H9 (cell line): ENCODE measurements at places on chromosomes 11 and 22.

DNA sequence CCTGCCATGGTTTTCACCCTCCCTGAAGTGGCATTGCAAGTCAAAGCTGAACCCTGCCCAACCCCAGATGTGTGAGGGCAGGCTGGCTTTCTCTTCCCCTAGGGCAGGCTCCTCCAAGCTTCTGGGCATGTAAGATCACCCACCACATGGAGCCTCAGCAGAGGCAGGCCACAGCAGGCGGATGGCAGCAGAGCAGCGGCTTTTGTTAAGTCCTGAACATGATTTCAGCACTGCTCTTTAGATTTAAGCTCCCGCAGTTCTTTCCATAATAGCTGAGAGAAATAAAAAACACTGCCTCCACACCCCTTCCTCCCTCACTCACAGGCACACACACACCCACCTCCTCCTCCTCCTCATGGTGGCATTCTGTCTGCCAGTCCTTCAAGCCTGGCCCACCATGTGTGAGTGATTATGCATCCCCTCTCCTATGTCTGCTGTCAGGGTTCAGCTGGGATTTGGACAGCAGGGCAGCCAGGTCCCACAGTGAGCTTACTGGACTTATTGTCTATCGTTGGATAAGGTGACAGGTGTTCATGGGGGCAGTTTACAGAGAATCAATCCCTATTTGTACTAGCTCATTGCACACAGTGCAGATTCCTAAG lies 5.0 kb upstream of the NTM start:
- no peak for DNase-seq

GRCh38 chr11:33701302-33702230 lies 940 bp upstream of the C11orf91 start:
- no peak for DNase-seq

GRCh38 chr11:12224537-12224893 lies 114.1 kb downstream of the MICAL2 start:
- DNase-seq, result no peak

- no peak for DNase-seq
Observed at GRCh38 chr22:17724678-17725499, 49.4 kb downstream of the BID start.

DNA sequence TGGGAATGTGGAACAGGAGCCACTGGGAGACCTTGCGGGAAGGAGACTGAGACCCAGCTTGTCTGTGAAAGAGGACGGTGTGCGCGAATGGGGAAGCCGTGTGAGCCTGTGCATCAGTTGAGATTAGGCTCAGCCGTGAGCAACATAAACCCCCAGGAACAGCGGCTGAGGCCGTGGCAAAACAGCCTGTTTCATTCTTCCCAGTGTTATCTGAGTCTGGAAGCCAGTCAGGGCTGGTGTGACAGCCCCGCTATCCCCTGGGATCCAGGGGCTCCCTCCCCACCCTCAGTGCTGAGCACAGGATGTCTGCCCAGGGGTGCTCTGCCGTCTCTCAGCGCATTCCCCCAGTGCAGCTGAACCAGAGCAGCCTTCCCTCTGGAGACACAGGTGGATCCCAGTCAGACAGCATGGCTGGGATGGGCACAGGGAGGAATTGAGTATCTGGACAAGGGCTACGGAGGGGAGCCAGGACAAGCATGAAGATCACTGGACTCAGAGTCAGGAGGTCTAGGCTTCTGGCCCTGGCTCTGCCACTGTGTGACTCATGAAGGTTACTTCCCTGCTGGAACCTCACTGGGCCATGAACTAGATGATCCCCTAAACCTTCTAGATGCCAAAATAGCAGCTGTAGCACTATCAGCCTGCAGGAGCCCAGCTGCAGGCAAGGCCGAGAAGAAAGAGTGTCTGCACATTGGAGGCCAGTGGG lies 8.6 kb downstream of the OAF start:
- DNase-seq, result no peak

DNA sequence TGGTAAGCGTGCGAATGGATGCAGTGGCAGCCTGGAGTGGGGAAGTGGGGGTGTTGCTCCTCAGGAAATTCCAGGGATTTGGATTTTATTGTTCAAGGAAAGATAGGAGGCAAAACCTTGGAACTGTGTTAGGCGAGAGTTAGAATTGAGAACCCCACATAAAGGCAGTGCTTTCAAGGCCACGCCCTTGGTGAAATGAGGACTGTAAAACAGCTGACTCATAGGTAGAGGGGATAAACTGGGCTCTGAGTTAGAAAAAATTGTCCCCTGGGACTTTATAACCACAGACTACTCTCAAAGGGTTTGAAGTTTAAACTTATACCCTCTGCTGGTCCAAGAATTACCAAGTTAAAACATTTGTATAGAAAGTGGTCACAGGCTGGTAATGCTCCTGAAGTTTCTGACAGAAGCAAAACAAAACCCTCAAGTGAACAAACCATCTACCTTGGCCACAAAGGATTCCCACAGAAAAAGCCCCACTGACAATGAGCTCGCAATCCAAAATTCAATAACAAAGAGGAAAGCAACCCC lies 250.3 kb upstream of the TBCEL start:
- DNase-seq, result no peak

DNA sequence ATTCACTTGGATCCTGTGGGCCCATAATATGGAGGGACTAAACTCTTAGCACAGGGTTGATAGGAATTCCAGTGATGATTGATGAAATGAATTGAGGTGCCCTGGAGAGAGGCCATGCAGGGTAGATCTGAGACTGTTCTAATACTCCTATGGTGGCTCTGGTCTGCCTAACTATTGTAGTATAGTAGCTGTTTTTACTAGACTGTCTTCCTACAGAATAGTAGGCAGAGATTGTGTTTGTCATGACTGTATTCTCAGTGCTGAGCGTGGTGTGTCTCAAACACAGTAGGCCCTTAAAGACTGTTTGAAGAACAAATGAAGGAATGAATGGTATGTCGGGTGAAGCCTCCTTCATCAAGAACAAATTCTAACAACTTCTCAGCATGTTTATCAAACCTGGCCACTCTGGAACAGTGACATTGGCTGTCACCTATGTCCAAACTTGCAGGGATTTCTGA lies 107.0 kb upstream of the SESN3 start:
- DNase-seq, result no peak

DNA sequence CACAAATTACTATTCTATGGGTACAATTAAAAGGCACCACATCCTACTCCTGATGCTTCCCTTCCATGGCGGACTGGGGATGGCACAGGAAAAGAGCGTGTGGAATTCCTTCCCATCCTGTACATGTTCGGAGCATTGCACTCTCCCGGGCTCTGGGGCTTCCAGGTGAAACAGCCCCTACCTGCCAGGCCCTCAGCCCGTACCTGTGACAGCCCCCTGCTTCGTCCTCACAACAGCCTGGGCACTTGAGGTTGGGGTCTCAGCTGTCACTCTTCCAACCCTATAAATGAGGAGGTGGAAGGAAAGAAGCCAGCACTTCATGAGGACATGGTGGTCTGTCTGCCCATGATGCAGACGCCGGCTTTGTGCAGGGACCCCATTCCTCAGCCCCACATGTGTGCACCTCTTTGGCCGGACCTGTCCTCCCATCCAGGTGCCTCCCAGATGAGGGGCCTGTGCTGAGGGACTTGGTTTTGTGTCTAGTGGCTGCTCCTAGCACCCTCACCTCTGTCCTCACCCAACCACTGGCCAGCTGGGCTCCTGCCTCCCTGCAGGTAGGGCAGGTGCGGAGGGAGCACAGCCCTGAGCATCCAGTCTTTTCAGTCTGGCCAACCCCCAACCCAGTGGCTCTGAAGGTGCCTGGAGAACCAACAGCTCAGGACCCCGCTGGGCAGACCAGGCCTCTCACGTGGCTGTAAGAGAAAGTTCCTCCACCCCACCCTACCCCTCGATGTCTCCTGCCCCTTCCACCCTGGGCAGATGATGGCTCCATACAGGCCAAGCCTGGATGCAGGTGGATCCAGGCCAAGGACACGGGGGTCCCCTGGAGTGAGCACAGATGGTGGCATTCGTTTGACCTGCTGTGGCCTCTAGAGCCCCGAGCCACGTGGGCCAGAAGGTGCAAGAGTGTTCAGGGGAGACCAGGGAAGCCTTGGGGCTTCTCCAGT lies 23.4 kb upstream of the WNT7B start:
- DNase-seq, result no peak

- no peak for DNase-seq
Observed at GRCh38 chr11:59436169-59436568, at the start of gene OR5A1. TSS of gene OR5A1 (plus strand) at chr11:59436469. CDS start at chr11:59443169, 6,700 bp downstream.

DNA sequence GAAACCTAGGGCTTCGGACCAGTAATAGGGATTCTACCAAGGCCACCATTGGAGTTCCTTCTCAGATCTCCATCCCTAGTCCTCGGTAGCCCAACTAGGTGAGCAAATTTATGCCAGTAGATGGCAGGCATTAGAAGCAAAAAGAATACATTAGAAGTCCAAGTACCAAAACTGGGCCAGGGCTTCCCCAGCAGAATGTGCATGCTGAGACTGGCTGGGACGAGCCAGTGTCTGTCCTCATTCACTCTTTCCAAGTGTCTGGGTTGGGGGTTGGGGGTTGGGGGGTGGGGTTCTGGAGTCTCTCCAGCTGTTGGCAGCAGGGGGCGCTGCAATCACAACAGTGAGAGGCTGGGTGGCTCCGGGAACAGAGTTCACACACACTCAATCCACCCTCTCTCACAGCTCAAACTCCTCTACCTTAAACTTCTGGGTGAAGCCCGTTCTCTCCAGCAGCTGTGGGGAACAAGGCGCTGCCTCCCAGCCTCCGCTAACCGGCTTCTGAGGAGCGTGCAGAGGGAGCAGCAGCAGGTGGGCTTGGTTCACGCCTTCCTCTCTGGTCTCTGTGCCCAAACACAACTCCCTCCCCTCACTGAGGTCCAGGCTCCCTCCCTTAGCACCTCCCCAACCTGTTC lies 57.5 kb downstream of the BTG4 start:
- peak; percentile 84 for DNase-seq

- peak; percentile 94 for DNase-seq
Observed at GRCh38 chr11:1825039-1825740, 9.6 kb upstream of the SYT8 start.

DNA sequence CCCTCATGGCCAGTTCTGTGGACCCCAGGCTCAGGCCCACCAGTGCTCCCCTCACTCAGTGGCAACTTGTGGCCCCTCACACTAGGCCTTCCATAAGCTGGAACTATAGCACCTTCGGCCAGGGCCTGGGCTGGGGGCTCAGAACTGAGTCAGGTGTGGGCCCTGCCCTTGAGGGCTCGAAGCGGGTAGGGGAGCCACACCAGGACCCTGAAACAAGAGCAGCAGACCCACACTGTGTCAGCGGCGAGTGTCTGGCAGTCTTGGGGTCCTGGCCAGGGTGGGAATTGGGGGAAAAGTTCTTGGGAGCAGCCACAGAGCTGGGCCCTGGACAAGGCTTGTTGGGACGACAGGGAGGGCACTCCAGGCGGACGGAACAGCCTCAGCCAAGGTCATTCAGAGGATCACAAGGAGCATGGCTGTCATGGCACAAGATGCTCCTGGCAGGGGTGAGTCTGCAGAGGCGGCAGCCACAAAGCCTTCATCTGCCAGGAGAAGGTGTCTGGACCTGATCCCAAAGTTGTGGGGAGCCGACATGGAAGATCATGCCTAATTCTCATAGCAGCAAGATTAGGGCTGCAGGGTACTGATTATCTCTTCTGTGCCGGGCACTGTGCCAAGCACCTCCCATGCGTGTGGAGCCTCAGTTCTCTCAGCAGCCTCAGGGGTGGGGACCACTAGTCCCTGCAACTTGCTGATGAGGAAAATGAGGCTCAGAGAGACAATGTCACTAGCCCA lies 50.7 kb downstream of the SHISAL1 start:
- DNase-seq, result peak; percentile 23

- no peak for DNase-seq
Observed at GRCh38 chr22:50677493-50678217, 5.0 kb downstream of the SHANK3 start.

DNA sequence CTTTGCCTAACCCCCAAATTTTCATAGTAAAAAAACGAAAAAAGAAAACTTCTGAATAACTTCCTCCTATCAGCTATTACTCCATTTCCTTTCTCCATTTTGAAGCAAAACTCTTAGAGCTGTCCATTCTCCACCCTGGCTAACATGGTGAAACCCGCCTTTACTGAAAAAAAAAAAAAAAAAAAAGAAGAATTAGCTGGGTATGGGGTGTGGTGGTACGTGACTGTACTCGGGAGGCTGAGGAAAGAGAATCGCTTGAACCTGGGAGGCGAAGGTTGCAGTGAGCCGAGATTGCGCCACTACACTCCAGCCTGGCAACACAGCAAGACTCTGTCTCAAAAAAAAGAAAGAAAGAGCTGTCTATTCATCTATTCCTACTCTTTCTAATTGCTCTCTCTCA lies 11.3 kb upstream of the NXF1 start:
- DNase-seq, result no peak

DNA sequence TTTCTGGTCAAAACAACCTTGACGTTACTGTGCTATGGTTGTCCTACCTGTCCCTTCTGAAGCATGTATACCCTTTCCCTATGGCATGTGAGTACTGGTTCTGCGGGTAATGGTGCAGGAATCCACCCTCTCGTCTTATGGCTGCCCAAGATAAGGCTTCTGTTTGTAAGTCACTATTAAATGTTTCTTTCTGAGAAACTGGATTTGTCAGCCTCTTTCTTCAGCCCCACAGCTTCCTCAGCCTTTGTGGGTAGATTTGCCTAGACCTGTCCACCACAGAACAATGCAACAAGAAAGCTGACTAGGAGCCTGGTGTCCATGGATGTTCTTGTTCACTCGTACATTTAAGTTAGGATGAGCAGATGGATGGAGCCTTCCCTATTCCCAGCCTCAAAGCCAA lies 14.4 kb downstream of the MMP7 start:
- no peak for DNase-seq

DNA sequence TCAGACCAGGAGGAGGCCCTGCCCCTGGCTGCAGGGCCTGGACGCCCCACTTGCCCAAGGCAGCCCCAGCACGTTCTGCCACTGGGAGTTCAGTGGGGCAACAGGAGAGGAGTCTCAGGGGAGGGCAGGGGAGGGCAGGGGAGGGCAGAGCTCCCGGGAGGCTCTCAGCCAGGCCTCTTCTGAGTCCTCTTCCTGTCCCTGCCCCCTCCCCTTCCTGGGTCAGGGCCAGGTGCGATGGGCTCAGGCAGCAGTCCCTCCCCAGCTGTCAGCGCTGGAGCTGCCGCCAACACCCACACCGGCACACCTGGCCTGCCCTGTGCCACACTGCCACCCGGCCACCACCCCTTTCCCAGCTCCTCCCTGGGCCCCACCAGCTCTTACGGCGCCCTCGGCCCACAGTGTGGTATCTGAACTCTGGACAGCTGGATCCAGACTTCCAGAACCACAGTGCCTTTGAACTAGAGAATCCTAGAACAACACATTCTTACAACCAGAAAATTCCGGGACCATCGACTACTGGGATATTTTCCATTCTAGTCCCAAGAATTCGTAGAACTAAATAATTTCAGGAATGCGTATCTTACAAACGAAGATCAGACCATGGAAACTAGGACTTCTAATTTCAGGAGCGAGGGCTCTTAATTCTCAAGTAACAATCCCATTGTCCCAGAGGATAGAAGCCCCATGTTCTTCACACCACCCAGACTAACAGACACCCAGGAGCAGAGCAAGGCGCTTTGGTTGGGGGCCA lies 21.8 kb downstream of the RPL3 start:
- DNase-seq, result no peak

GRCh38 chr22:46004105-46004866 lies 27.3 kb upstream of the WNT7B start:
- no peak for DNase-seq
